CD4-positive, alpha-beta T cell treated with Interleukin-10 for 1 hour (primary cell): ENCODE measurements at places on chromosomes 4 and X.

GRCh38 chrX:7378406-7378805, 230.5 kb upstream of the PUDP start:
- DNase-seq, result no peak

DNA sequence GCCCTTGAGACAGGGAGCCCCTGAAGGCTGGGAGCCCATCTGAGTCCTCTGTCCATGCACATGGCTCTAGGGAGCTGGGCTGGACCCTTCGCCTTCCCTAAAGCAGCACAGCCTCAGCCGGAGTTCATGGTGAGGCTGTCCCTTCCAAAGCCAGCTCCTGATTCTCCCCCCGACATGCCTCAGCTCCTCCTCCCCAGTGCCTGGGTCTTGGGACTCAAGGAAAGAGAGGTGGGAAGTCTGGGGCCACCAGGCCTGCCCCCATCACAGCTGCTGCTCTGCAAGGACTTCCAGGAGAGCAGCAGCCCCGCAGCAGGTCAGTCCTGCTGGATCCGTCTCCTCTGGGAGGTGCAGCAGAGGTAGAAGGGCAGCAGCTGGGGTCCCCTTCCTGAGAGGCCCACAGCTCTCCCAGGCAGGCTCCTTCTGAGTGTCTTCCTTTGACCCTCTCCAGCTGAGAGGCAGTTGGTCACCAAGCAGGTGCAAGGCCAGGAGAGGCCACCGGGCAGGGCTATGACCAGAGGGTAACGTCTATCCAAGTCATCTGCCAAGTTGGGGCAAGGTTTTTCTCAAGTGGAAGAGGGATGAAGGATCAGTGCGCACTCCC, 90.5 kb downstream of the ADRA2C start:
- DNase-seq, result no peak

DNA sequence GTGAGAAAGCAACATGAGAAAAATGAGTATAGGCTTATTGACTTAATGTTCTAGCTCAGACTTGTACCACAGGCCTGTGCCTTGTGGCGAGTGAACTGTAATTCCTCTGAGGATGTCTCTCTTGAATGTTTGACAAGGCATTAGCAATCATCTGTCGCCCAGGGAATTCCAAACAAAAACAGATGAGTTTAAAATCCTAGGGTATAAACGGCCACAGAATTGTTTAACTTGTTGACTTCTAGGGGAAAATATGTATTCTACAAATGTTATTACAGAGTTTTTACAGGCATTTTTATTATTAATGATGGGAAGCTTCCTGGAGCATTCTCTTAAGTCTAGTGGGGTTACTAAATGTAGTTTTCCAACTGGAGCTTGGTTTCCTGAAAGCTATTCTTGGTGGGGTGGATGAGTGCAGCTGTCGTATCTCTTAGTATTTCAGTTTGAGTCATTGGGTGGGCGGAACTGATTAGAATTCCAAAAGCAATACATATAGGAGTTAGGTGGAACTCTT, 40.6 kb downstream of the ARHGAP10 start:
- no peak for DNase-seq

DNA sequence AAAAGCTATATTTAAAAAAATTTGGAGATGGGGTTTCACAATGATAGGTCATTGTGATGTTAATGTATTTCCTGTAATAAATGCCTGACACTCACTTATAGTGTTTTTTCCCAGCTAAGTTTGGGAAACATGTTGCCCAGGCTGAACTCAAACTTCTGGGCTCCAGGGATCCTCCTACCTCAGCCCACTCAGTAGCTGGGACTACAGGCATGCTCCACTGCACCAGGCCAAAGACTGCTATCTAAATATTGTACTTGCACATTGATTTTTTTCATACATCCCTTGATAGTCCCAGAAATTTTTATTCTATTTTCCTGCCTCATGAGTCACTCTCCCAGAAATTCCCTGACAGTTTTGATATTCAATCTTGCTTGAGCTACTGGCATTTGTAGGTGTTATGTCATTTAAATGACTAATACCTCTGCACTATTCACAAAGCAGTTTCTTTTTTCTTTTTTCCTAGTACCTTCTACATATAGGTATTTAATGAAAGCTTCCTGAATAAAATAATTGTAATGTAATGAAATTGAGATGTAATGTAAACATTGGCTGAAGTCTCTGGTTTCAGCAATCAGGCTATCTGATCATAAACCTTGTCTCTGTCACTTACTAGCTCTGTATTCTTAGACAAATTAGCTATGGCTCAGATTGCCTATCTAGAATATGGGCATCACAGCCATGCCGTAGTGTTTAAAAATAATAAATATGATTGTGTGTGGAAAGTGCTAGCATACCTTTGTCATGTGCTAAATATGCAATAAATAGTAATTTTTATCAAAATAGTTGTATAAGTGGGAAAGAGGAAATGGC, 1973.0 kb upstream of the AGA start:
- DNase-seq, result no peak

GRCh38 chrX:12950851-12951594, 23.9 kb upstream of the TMSB4X start:
- peak; percentile 81 for DNase-seq

GRCh38 chr4:18291256-18291655, 269.7 kb upstream of the LCORL start:
- DNase-seq, result no peak

GRCh38 chr4:38273407-38273806, 313.2 kb downstream of the PTTG2 start:
- DNase-seq, result no peak

GRCh38 chr4:52372747-52373146, 286.4 kb downstream of the USP46 start:
- DNase-seq, result no peak

- DNase-seq, result no peak
Observed at GRCh38 chrX:79181401-79181800, 36.9 kb downstream of the GPR174 start.

GRCh38 chr4:45453258-45453853, 670.5 kb downstream of the GABRG1 start:
- DNase-seq, result no peak

DNA sequence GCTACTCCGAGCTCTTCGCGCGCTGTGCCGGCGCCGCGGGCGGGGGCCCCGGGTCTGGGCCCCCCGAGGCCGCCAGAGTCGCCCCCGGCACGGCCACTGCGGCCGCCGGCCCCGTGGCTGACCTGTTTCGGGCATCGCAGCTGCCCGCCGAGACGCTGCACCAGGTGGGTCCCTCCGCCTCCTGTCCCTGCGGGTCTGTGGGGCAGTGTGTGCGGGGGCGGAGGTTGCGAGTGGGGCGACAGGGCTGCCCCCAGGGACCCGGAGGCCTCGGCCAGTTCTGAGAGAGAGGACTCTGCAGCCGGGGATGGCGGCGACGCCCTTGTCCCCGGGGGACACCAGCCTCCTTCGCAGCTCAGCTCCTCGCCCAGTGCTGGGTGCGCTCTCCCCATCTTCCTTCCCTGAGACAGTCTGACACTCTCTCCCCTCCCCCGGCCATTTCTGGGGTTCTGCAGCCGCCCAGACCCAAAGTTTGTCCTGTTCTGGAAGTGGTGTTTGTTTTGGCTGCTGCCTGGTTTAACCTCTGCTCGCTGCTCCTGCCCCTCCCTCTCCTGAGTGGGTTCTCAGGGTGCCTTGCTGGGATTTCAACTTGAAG, 609 bp downstream of the REPS2 start:
- DNase-seq, result no peak

GRCh38 chr4:32488690-32489089, 1768.5 kb downstream of the PCDH7 start:
- no peak for DNase-seq

DNA sequence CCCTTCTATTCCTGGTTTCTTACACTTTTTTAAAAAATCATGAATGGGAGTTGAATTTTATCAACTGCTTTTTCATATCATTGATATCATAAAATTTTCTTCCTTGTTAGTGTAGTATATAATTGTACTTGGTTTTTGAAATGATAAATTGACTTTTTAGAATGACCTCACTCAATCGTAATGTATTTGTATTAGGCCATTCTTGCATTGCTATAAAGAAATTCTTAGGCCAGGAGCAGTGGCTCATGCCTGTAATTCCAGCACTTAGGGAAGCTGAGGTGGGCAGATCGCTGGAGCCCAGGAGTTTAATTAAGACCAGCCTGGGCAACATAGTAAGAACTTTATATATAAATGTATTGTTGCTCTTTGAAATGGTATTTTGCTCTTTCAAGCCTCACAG, 6.3 kb downstream of the EXOC1 start:
- no peak for DNase-seq

DNA sequence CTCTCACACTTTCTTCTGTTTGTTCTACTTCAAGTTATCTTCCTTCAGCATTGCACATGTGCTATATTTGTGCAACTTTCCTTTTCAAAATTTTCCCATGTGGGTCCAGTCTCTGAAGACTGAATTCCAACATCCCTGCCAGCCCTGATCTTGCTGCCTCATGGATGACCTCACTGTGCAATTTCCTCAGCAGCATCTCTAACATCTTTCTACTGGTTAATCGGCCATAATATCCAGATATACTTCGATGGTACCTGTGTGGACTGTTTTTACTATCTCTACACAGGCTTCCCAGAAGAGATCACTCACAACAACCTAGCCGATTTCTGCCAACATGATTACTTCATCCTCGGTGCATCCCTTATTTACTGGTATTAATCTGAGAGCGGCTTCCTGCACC, 41.5 kb downstream of the GPM6A start:
- DNase-seq, result no peak

GRCh38 chr4:173258866-173259265, 75.3 kb downstream of the HMGB2 start:
- no peak for DNase-seq

DNA sequence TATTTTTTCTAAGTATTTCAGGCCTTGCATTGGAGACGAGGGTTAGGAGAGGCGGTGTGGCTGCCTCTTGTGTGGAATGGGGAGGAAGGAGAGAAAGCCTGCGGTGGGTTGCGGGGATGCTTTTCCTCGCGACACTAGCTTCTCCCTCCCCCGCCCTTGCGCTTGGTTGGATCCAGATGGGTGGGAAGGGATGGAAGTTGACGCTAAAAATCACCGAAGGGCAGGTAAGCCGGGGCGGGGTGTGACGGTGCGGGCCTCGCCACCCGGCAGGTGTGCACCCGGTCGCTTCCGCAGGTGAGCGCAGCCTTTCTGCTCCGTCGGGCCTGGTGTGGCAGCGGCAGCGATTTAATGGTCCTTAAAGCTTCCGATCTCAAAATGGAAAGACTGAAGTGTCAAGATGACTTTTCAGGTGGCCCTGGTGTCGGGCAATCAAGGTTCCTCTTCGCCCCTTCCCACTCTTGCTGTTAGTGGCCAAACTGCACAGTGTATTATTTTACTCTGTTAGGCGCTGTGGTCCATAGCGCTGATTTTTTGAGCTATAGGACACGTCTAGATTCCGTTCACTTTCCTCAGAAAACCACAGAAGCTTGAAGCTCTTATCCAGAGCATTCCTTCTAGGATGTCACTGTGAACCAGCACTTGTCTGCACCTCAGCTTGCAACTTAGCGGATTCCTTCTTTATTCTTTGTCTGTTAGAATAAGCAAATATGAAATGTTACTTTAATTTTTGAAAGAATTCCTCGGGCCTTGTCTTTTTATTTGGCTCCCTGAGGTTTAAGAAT, 765 bp downstream of the ENOPH1 start:
- DNase-seq, result peak; percentile 52

GRCh38 chrX:108138814-108139702, 47.5 kb downstream of the ATG4A start:
- DNase-seq, result peak; percentile 4

DNA sequence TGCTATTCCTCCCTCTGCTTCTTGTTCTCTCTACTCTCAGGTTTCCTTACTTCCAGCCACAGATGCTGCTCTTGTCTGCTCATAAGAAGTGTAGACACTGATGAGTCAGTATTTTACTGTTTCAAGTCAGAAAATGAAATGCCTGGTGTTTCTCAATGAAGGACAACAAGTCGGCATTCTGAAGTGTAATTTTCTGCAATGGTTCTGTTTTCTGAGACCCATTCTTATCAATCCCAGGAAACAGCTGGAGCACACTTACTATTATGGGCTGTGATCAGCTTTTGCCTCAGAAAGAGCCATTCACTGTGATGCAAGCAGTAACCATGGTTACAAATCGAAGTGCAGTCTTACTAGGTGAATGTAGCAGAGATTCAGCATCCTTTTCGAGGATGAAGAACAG, 42.0 kb downstream of the SLC4A4 start:
- no peak for DNase-seq

GRCh38 chrX:100850317-100850716, 23.8 kb downstream of the NOX1 start:
- DNase-seq, result no peak

GRCh38 chr4:93751411-93751810, 77.1 kb upstream of the ATOH1 start:
- DNase-seq, result no peak

- DNase-seq, result no peak
Observed at GRCh38 chr4:166399021-166399420, 526.0 kb downstream of the TLL1 start.

GRCh38 chrX:66635360-66635759, 3.5 kb downstream of the EDA2R start:
- no peak for DNase-seq

- DNase-seq, result no peak
Observed at GRCh38 chr4:139129206-139129605, 47.8 kb downstream of the ELF2 start.

DNA sequence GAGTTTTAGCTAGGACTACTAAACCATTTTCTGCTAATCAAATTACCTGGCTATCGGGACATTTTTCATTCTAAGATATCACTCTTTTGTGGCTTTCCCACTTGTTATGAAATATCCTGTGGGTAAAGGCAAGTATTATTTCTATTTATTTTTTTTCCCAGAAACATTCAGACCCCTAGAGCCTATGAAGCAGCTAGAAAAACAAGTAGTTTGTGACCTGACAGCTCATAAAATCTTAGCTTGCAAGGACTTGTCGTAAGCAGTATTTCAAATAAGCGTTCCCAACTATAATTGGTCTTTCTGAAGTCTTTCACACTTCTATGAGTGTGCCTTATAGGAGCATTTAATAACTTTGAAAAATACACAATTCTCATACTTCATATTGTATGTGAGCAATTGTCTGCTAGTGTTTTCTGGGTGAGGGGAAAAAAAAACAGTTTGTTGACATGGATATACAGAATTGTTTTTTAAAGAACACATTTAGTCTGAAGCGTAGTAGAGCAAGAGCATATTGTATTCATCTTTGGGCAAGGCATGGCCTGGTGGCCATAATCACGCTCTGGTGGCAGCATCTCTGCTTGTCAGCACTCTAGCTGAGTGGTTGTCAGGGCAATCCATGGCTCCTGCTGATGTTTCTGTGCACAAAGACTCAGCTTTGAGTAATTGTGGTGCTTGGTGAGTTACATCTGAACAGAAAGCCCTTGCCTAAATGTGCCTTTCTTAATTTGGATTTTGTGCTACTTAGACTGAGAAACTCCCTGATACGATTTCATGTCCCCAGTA, 2.6 kb downstream of the MCUB start:
- DNase-seq, result no peak

GRCh38 chr4:139764686-139765310, 99.2 kb downstream of the MGST2 start:
- DNase-seq, result no peak
